ENCODE measurements at places on chromosomes 7 and 10. TPM values are rescaled to one million over a fixed set of nuclear protein-coding genes. Genes with fewer than 3 reads are reported as not detected.

GRCh38 chr7:151520419-151521261 is 945 bp upstream of the RHEB start:
- H3K27me3 ChIP-seq: peaks cover 3% of the 10 kb centered on the region
- peak overlapping the region; percentile 97 for H3K4me3 ChIP-seq
- peak overlapping the region; percentile 69 for H3K27ac ChIP-seq
- H3K4me1 ChIP-seq: peaks cover 2% of the 10 kb centered on the region
- no peak for DNase-seq

DNA sequence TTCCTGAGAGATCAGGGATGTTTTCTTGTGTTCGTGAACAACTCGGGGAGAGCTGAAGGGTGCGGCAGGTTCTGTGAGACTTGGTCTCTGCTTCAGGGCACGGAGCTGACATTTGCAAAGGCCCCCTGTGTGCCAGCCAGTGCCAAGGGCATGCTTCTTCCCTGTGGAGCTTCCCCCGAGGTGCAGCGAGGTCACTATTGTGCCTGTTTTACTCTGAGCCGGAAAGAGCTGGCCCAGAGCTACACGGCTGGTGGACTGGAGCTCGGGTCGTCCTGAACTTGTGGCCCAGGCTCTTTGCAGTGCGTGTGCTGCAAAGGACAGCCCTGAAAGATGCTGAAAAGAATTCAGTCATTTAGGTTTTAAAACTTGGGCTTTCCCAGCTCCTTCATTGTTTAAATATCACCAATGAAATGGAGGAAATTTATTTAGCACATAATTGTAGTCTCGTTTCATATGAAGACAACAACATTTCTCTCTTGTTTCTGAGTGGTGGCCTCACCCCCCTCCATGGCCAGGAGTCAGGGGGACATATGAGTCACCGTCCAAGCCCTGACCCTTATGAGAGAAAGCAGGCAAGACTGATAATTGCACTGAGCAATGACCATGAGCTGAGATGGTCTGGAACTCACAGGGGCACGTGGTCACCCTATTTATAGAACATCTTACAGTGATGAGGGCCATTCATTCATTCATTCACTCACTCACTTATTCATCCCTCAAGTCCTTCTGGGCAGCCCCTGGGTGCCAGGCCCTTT is 102.6 kb downstream of the PTPRE start:
- H3K4me3 ChIP-seq: no peak overlapping the region
- no peaks in the 10 kb centered on the region for H3K36me3 ChIP-seq
- DNase-seq: no peak
- H3K27ac ChIP-seq: no peak overlapping the region

DNA sequence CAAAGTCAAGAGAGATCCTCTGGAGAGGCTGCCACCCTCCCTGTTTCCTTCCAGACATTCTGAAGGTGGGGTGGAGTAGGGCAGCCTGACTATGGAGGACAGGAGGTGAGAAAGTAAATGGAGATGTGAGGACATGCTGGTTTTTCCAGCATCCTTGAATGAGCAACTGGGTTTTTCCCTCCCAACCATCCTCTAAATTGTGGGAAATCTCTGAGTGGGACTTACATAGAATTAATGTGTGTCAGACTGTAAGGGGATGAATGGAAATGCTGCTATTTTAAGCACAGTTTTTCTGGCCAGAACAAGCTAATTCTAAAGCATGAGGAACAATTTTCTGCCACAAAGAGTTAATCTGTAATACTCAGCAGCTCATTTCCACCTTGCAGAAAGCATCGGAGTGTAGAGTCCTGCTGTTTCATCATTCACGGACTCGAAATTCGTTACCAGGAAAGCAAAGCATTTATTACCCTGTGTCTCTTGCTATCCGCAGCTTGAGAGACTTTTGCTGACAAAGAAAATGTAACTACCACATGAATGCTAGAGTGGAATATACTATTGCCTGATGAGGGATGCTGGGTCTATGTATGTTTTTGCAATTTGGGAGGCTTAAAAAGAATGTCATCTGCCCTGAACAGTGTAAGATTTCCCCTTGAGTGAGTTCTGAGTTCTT is 213.0 kb downstream of the CELF2 start:
- H3K27me3 ChIP-seq: no peaks in the 10 kb centered on the region
- peaks cover 6% of the 10 kb centered on the region for H3K4me1 ChIP-seq
- H3K36me3 ChIP-seq: no peaks in the 10 kb centered on the region

DNA sequence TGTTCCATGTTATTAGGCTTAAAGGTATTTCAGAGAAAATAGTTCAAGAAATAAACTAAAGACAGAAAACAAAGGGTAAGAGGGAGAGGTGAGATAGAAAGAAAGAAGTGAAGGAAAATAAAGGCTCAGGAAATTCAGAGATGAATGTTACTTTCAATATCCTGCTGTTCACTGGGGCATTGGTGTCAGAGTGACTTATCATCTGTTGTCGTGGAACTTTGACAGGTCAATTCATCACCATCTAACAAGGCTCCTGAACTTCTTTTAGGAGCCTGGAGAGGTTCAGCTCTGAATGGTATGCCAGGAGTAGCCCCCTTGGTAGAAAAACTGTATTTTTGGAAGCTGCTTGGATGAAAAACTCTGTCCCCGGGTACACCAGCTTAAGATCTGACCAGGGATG is 100.1 kb downstream of the KLF6 start:
- no peaks in the 10 kb centered on the region for H3K36me3 ChIP-seq
- H3K4me3 ChIP-seq: no peak overlapping the region
- H3K27me3 ChIP-seq: no peaks in the 10 kb centered on the region
- H3K4me1 ChIP-seq: no peaks in the 10 kb centered on the region
- no peak overlapping the region for H3K27ac ChIP-seq

GRCh38 chr7:36116347-36117202 is 36.5 kb upstream of the EEPD1 start:
- H3K27ac ChIP-seq: no peak overlapping the region
- DNase-seq: no peak
- no peaks in the 10 kb centered on the region for H3K27me3 ChIP-seq
- H3K4me1 ChIP-seq: no peaks in the 10 kb centered on the region
- no peaks in the 10 kb centered on the region for H3K36me3 ChIP-seq
- no peak overlapping the region for H3K4me3 ChIP-seq

Gene GTF2IRD1
- 46.5 TPM for total RNA-seq

Gene AHR
- total RNA-seq: 9.7 TPM

Gene RELN
- 0.02 TPM for total RNA-seq

Gene GBX1
- not detected for total RNA-seq

Gene PDE6C
- not detected for total RNA-seq

Gene CYP2E1
- total RNA-seq: not detected

Data from H1 (cell line).